ENCODE measurements at places on chromosomes 13 and 19.

- no peak for DNase-seq
Observed at GRCh38 chr19:3056417-3057088, 5.7 kb downstream of the TLE5 start.

DNA sequence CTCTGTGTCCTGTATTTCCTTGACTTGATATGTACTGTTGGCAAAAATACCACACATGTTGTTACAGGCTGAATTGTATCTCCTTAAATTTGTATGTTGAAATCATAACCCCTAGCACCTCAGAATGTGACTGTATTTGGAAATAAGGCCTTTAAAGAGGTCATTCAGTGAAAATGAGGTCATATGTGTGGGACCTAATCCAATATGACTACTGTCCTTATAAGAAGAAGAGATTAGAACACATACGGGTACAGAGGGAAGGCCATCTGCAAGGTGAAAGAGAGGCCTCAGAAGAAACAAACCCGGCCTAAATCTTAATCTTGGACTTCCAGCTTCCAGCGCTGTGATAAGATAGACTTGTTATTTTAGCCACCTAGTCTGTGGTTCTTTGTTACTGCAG is 202.5 kb downstream of the NUFIP1 start:
- DNase-seq = no peak

DNA sequence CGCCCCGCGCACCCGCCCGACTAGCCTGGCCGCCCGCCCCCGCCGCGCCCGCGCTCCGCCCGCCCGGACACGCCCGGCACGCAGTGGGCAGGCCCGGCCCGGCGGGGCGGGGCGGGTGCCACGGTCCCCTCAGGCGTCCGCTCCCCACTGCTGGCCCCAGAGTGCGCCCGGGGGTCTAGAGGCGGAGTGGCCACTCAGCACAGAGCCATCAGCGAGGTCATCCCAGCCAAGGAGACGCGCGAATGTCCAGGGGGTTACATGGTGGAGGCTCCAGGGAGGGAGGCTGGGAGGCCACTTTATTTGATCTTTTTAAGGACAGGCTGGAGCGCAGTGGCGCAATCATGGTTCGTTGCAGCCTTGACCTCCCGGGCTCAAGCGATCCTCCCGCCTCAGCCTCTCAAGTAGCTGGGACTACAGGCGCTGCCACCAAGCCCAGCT is 236 bp upstream of the TINCR start:
- DNase-seq = no peak

GRCh38 chr13:90696656-90697055 is 650.8 kb upstream of the MIR17HG start:
- DNase-seq = no peak

GRCh38 chr19:14413693-14414181 is 5.4 kb downstream of the DDX39A start:
- peak; percentile 25 for DNase-seq

- no peak for DNase-seq
Observed at GRCh38 chr13:112929783-112930055, 39.3 kb upstream of the MCF2L start.

GRCh38 chr13:31773538-31773937 is 34.2 kb downstream of the RXFP2 start:
- no peak for DNase-seq

- DNase-seq = peak; percentile 44
Observed at GRCh38 chr13:49082653-49083536, 107.2 kb downstream of the FNDC3A start.
